GM12892 (cell line): ENCODE measurements at places on chromosomes 2 and 18.

DNA sequence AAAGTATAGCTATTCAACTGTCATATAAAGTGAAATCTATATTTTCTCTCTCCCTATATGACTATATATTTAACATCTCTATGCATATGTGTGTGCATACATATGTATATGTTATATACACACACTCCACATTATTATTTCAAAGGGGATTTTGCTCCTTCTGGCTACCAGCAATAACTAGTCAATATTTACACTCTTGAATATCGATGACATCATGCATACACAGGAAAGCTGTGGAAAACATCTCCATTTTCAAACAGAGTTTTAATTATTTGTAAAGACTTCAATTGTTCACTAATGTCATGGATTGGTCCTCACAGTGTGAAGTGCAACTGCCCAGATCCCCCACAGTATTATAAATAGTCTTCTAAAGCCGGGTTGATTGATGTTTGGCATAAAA is 195.9 kb upstream of the TCF4 start:
- no peak for DNase-seq

DNA sequence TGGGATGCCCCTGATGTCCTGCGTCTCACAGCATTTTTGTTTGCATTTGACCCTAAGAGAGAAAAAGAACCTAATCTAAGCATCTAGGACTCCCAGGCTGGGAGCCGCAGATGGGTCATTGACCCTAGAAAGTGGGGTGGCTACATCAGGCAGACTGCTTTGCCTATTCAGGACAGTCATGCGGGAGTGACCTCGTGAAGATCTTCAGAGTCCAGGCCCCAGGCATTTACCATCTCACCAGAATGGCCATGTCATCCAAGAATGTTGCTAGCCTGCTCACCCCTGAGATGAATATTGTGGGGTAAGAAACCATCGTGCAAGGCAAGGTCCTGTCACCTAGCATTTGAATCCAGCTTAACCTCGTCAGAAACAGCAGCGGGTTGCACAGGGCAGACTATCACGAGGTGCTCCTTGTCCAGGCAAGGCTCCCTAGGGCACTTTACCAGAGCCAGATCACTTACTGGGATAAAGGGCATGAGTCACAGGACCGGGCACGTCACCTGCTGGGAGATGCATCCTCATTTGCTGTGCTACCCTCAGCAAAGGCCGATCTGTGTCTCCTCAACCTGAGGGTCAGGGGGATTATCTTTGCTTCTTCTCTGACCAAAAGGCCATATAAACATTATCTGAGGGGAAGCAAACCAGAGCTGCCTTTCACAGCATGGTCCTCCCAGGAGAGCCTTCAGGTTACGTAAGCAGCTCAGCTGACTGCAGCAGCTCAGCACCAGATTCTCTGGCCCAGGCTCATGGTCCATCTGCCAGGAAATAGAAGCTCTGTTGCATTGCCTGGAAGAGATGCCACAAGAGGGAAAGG is 162.3 kb downstream of the ACKR3 start:
- no peak for DNase-seq

GRCh38 chr2:231795525-231796327 is 9.5 kb downstream of the COPS7B start:
- DNase-seq, result no peak

- no peak for DNase-seq
Measured at GRCh38 chr2:54226260-54226659, 29.8 kb downstream of the TSPYL6 start.

DNA sequence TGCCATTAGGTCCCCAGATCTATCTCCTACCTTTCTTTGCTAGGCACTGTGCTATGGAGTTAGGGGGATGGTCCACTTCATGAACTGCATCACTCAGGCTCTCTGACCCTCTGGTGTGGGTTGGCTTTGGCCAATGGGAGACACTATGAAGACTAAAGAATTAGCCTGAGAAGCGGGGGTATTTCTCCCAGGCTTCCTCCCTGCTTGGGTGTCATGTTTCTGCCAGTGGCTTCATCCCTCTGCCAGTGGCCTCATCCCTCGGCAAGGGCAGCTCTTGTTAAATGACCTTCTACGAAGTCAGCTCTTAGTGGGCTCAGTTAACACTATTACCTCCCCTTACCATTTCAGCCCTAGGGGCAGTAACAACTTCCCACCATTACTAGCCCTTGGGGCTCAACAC is 41.9 kb upstream of the EPB41L3 start:
- no peak for DNase-seq

DNA sequence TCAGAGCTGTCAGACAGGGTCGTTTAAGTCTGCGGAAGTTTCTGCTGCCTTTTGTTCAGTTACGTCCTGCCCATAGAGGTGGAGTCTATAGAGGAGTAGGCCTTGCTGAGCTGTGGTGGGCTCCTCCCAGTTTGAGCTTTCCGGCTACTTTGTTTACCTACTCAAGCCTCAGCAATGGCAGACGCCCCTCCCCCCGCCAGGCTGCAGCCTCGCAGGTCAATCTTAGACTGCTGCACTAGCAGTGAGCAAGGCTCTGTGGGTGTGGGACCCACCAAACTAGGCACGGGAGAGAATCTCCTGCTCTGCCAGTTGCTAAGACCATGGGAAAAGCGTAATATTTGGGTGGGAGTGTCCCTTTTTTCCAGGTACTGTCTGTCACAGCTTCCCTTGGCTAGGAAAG is 86.5 kb downstream of the EFEMP1 start:
- no peak for DNase-seq

DNA sequence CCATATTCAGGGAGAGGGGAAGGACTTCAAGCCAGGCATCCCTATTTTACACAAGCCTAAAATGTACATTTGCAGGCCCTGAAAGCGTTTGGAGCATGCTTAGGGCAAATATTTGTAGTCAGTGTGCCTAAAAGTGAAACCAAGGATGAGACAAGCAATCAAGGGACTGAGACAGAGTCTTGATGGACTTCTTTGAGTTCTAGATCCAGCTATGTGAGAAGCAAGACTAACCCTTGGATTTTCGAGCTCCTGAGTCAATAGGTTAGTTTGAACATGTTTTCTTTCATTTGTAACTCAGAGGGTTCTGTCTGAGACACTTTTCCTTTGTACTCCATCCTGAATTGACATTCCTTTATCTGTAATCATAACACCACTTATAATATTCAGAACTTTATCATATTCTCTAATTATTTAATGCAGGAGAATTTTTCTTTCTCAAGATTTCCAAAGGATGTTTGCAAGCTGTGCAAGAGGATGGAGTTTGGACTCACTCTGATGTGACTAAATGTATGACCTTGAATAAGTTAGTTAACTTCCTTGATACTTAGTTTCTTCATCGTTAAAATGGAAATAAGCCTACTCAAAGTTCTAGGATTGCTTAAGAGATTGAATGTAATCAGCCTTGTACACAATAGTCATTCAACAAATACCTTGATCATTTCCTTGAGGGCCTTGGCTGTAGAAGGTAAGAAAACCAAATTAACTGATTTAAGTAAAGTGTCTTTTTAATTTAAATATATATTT is 1237.8 kb upstream of the ZEB2 start:
- no peak for DNase-seq

GRCh38 chr2:177021706-177022343 is 190.8 kb upstream of the HNRNPA3 start:
- no peak for DNase-seq

DNA sequence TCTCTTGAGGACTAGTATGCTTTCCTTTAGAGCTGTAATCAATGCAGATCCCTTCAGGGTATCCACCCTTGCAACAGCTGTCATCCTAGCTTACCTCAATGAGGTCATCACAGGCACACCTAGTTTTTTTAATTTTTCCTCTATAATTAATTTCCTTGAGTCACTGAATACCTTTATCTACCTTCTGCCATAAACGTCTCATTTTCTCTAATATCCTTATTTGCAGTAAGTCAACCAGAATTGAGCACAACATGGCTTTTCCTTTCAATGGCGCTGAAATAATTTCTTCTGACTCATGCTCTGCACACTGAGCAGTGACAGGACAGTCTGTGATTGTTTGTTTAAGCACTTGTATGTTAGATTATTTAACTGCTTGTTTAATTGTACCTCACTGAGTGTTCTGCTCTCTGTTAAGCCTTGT is 49.4 kb downstream of the ETAA1 start:
- DNase-seq, result no peak

GRCh38 chr2:235216901-235217300 is 265.1 kb downstream of the SH3BP4 start:
- no peak for DNase-seq

DNA sequence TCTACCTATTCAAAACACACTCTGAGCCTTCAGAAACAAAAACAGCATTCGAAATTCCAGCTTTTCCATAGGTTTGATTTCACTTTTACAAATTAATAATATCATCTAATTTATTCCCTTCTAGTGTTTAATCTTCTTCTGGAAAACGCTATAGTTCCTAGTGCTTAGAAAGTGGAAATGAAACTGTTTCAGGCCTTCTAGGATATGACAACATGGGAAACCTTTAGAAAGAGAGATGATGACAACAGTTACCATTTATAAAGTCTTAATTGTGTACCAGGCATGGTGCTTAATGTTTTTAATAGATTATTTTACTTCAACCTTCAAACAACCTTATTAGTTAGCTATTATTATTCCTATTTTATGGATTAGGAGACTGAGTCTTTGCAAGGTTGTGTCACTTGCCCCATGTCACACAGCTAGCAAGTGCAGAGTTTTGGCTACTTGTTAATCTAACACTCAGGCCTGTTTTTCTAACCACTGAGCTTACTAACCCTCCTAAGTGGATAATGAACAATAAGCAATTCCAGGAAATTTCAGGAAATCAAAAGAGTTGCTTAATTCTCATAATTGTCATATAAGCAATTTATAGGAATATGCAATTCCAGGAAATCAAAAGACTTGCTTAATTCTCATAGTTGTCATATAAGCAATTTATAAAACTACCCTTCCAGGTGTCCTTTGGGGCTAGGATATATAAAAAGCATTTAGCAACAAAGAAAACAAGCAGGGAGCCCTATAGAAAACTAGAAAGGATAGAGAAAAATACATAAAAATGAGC is 206.0 kb downstream of the ZNF521 start:
- no peak for DNase-seq

DNA sequence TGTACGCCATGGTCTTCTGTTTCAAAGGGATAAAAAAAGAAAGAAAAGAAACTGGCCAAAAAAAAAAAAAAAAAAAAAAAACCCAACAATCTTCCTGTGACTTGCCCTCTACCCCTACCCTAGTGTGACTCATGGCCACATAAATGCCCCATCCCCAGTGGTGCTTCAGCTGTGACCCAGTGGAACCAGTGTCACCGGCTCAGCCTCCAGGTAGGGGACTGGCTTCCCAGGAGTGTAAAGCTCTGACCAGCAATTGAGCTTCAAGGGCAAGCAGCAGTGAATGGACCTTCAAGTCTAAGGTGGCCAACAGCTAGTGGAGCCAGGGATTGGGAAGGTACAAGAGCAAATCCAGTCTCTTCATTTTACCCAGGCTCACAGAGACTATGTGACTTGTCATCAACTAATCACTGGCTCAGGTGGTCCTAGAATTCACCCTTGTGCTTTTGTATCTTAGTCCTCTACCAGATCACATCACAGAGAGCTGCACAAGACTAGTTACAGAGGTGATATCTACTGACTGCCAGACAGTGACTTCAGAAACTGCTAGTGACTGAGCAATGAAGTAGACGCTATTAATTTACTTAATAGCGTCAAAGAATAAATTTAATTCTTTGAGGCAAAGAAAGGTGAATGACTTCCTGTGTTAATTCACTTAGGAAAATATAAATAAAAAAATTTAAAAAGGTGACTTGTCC is 1.3 kb upstream of the TGFBRAP1 start:
- DNase-seq, result no peak

GRCh38 chr2:98383166-98383565 is 36.9 kb downstream of the CNGA3 start:
- no peak for DNase-seq

DNA sequence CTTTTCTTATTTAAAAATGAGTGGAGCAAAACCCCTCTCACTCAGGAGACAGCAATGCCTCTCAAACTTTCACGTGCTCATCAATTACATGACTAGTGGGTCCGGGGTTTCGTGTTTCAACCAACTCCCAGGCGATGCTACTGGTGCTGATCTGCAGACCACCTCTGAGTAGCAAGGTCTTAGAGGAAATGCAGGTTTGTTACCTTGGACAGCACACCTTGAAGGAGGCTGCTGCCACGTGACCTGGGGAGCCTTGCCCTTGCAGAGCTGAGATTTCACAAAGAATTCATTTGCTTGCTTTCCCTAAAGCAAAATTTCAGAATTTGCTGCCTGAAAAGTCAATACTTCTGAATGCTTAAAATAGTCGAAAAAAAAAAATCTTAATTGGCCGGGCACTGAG is 32.4 kb downstream of the SMIM21 start:
- no peak for DNase-seq

DNA sequence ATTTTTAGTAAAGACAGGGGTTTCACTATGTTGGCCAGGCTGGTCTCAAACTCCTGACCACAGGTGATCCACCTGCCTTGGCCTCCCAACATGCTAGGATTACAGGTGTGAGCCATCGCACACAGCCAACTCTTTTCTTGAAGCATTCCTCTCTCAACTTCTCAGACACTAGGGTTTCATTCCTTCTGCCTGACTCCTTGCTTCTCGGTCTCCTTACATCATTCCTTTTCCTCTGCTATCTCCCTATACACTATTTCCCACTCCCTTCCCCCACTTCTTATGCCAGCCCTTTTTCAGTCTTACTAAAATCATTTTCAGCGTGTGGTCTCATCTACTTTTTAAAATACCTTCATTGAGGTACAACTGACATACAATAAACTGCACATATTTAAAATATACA is 6.1 kb downstream of the SOS1 start:
- DNase-seq, result no peak

- no peak for DNase-seq
Measured at GRCh38 chr2:46999857-47000678, 84.5 kb upstream of the MCFD2 start.

- DNase-seq, result no peak
Measured at GRCh38 chr2:174486563-174487107, at the start of gene GPR155. Gene GPR155 (minus strand): TSS chr2:174487029. CDS start chr2:174481956, 5,073 bp downstream.

DNA sequence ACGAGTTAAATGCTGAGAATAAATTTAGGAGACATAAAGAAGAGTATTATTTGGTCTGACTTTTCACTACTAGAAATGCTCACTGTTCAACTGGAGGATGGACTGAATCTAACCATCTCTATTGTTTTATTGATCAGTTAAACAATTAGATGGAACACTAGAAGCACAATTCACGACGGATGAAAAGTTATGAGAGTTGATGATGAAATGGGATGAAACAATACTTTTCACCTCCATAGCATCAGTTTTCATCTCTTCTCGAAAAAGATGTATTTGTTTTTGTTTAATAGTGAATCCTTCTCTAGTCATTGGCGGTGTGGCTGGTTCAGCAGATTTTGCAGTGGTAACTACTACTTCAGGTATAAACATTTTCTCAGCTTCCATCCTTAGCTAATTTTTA is 19.3 kb downstream of the TTN start:
- DNase-seq, result no peak

- no peak for DNase-seq
Measured at GRCh38 chr18:62634979-62635630, 80.2 kb upstream of the PHLPP1 start.

DNA sequence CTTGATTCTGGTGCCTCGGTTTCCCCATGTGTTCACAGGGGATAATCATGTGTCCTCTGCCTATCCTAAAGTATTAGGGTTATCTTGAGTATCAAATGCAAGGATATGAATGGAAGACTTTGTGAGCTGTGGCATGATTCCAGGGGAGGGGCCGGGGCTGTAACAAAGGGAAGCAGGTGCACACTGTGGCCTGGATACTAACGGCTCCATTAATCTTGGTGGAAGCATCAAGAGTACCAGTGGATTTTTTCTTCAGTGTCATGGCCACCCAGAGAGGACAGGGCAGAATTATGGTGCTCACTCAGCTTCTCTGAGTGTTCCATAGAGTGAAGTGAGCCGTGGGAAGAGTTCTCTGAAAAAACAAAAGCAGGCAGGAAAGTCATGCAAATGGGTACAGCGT is 320.1 kb downstream of the ALK start:
- no peak for DNase-seq
